ENCODE measurements at places on chromosomes 11 and 22.

DNA sequence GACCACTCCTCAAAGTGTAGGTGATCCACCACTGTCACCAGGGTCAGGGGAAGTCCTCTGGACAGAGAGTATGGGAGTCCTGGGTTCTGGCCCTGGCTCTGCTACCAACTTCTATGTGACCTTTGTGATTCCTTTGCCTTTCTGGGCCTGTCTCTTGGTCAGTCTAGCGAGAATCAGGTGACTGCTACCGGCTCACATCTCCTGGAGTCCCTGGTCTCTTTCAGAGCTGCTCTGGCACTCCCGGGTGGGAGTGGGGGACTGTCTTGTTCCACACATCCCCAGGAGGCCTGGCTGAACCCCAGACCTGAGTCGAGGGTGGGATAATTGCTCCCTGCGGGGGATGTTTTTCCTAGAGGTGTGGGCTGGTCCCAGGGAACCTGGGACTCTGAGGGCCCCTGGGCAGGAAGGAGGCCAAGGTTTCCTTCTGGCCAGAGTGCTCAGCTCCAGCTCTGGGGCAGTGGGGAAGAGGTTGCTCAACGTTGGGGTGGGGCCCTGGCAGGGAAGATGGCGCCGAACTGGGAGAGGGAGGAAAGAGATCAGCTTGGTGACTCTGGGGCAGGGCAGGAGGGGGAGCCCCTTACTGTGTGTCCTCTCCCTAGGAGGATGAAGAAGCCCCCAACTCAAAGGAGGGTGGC is 2.1 kb downstream of the SOX10 start:
- DNase-seq = no peak

- DNase-seq = no peak
Observed at GRCh38 chr11:839875-840617, 2.3 kb downstream of the POLR2L start.

- no peak for DNase-seq
Observed at GRCh38 chr11:1281974-1282365, 27.5 kb downstream of the TOLLIP start.

- DNase-seq = no peak
Observed at GRCh38 chr11:131691181-131692041, 321.0 kb downstream of the NTM start.

DNA sequence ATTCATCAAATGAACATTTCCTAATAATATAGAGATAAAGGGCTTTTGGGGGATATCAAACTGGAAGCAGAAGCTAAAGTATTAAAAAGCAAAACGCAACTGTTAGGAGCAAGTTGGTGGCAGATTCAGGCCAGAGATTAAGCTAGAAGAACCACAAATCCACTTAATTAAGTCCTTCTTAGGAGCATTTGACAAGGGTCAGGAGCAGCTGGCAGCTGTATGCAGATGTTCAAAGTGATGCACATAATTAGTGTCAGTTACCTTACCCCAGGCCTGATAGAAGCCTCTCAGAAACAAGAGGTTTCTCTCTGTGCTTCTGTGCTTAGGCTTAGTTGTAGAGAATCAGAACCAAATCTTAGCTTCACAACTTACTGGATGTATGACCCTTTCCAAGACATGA is 546.5 kb upstream of the ANO5 start:
- no peak for DNase-seq

DNA sequence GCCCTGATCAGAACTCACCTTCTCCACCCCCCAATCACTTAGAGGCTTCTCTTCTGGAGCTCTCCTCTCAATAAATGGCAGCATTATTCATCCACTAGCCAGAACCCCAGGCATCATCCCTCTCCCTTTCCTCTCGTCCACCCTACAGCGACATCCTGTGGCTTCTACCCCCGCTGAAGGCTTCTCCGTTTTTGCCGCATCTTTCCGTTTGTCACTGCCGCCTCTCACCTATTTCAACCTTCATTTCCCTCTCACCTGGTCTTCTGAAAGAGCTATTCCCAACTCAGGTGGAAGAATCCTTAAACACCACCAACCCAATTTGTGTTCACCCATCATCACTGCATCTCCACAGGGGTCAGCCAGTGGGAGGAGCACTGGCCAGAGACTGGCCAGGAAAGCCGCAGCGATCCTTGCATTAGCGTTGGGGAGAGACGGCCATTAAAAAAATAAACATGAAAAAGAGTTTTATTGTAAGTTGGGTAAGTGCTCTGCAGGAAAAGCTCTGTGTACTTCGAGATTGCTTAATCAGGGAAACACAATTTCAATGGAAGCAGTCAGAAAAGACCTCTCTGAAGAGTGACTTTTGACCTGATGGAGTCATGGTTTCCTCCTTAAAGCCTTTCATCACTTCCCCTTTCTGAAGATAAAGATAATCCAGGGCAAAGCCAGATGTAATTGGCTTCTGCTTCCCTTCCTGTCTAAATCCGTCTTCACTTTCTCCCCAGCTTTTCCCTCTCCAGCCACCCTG is 36.7 kb downstream of the SPATA19 start:
- DNase-seq = no peak

DNA sequence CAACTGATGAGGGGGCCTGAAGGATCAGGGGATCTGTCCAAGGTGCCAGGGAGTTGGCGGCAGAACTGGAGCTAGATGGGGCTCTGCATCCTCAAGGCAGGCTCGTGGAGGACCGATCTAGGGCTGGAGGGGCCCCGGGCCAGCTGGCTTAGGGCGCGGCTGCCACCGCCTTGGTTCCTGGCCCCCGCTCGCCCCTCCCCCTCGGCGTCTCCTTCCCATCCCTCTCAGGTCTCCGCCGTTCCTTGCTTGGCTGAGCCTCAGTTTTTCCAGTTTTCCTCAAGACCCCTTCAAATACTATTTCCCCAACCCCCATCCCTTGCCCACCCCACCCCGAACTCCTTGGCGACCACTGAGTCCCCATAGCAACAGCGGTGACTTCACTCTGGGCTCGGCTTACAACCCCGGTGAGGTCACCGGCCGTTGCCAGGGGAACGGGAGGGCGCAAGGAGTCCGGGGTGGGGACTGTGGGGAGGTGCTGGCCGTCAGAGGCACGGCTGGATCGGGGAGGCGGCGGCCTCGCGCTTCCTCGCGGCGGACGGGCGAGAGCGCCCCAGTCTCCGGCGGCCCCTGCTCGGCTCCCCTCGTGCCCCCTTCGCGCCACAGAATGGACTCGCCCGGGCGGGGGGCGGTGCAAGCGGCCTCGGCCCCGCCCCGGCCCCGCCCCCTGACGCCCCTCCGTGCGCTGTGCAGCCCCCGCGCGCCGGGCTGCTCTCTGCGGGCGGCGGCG is 7.5 kb downstream of the FREY1 start:
- DNase-seq = peak; percentile 94

GRCh38 chr11:9493492-9493891 is 32.7 kb downstream of the ZNF143 start:
- no peak for DNase-seq

DNA sequence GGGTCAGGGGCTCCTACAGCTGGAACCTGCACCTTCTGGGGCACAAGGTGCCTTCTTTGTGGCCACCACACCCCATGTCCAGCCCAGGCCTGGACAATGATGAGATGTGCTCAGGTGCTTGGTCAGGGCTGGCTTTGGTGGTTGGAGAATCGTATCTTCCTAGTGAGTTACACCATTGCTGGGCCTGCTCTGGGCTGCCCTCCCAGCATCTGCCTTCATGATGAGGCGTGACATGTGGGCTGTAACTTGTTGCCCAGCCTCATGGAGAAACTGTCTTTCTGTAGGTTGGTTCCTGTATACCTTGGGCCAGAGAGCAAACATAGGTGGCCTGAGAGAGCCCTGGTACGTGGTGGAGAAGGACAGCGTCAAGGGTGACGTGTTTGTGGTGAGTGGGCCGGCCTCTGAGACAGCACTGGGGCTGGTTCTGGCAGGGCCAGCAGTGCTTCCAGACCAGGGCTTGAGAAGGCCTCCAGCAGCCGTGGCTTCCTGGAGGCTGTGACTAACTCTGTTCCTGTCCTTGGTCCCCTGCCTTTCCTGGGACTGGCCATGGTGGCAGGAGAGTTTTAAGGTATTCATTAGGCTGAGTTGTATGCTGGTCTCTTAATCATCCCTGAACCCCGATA is 18.1 kb downstream of the TRMU start:
- DNase-seq = no peak

- no peak for DNase-seq
Observed at GRCh38 chr11:20771681-20772080, 102.3 kb downstream of the NELL1 start.

- DNase-seq = no peak
Observed at GRCh38 chr22:47401592-47401898, 639.1 kb downstream of the TBC1D22A start.

GRCh38 chr11:3655547-3655946 is 10.6 kb downstream of the ART1 start:
- DNase-seq = no peak

GRCh38 chr22:50184004-50184901 is 1.5 kb upstream of the TRABD start:
- DNase-seq = no peak

DNA sequence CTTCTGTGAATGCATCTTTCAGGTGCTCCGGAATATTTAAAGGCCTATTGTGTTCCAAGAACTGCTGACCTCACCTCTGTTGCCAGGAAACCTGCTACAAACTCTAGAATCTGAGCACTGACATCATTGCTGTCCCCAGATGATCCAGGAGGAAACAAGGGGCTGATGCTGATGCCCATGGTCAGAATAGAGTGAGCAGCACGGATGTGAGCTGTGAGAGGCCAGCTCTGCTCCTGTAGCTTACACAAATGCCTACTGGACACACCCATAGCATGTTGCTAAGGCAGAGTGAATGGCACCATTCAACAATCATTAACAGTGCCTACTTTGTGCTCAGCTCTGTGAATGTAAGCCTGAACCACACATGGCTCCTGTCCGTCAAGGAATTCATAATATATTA is 276.7 kb upstream of the API5 start:
- no peak for DNase-seq

- no peak for DNase-seq
Observed at GRCh38 chr11:46745328-46745727, 26.3 kb downstream of the F2 start.

- DNase-seq = no peak
Observed at GRCh38 chr11:102986815-102987214, 31.3 kb upstream of the MMP13 start.

DNA sequence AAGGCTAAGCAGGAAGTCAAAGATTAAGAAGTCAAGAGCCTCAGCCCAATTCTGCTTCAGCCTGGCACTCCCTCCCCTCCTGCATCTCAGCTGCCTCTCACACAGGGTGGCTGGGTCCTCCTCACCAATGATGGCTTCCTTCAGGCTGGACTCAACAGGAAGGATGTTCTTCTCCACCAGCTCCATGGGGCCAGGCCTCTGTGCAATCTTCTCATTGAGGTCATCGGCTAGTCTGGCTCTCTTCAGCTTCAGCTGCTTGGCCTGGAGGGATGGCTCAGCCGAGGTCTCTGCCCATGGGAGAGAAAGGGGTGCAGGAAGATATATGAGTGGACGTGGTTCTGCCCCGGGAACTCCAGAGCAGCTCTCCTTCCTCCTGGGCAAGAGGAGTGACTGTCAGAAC is 59.1 kb downstream of the SGSM3 start:
- no peak for DNase-seq

GRCh38 chr11:61671527-61671926 is 8.7 kb upstream of the DAGLA start:
- no peak for DNase-seq

- no peak for DNase-seq
Observed at GRCh38 chr22:23762842-23763578, at the start of gene C22orf15. TSS of gene C22orf15 (plus strand) at chr22:23762990. CDS start at chr22:23763307, 317 bp downstream.

DNA sequence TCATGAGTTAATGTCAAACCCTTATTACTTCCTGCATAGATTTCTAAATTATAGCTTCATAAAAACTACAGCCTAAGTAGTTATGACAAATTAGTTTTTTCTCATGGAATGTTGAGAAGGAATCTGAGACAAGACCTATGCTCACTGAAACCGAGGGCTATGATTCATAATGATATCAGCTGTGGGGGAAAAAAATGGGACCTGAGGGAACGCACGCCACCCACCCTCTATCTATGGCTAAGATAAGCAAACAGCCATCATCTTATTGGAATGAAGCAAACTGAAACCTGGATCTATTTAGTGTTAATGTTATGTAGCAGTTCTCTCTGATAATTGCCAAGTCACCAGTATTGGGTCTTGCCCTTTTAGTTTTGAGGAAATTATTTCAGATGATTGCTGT is 906.9 kb upstream of the RAG2 start:
- DNase-seq = no peak

DNA sequence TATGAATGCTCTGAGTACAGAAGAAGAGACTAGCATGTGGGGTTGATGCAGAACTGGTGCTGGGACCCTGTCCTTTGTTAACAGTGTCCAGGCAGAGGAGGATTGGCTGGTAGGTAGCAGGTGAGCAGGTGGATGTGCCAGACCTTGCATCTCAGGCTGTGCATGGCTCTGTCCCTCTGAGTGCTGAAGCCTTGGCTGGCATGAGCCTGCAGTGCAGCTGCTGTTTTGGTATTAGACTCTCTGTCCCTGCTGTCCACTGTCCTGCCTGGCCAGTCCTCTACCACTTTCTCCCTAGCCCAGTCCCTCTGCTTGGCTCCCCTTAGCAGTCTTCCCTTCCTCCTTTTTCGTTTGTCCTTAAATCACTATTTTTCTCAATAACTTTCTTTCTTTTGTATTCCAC is 213.6 kb upstream of the ZBED5 start:
- DNase-seq = no peak

- DNase-seq = no peak
Observed at GRCh38 chr22:47786650-47787290, 1024.3 kb downstream of the TBC1D22A start.

DNA sequence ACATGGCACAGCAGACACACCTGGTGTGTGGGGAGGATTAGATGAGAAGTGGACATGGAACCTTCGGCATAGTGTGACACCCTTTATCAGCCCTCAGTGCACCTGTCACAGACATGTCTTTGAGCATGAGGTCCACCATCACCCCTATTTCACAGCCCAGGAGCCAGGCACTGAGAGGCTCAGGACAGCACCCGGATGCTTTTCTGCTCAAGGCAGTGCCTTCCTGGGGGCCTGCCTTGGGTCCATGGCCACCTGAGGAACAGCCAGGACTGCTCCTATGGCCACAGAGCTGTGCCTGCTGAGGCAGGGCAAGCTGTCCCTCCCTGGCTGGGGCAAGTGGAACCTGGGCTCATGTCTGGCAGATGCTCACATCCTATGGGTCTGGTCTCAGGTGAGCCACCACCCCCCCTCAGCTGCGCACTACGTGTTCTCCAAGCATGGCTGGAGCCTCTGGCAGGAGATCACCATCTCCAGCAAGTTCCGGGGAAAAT is 75.8 kb downstream of the MORC2 start:
- DNase-seq = no peak

GRCh38 chr22:47033648-47034000 is 271.2 kb downstream of the TBC1D22A start:
- no peak for DNase-seq

DNA sequence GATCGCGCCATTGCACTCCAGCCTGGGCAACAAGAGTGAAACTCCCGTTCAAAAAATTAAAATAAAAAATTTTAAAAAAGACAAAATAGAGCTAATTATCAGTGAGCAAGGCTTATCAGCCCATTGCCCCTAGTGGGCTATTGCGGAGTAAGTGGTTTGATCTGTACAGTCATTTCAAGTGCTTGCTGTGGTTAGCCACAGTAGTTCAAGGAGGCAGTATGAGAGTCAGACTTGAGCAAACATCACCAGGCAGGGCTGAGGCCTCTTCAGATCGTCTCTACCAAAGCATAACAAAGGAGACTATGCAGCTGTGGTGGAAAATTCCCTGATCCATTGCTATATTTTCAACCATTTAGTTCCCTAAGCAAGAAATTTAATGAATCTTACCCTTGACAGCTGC is 4.3 kb upstream of the SBF2 start:
- DNase-seq = no peak
